ENCODE measurements at places on chromosomes 2 and 18.

- DNase-seq, result peak; percentile 29
These were observed 160.0 kb upstream of the TRIB2 start for GRCh38 chr2:12556762-12557161.

- no peak for DNase-seq
These were observed 21.8 kb downstream of the HSPD1 start for GRCh38 chr2:197477797-197478196.

- DNase-seq, result peak; percentile 54
These were observed 129.3 kb downstream of the GLI2 start for GRCh38 chr2:120864981-120865380.

GRCh38 chr2:134293719-134294537 lies 40.1 kb downstream of the MGAT5 start:
- no peak for DNase-seq

DNA sequence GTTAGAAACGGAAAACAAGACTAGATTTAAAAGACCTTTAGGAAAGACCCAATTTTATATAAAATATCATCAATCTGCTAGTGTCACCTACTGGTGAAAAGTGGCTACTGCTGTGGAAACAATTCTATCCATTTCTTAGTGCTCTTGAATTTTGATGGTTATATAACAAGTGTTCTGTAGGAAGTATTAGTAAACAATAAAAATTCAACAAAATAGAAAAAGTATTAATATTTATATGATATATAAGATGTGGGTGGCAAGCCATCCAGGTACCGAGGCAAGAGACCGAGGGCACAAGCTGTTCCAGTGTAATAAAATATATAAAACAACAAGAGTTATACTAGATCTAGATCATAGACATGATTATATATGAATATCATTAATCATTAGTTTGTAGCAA lies 6.2 kb upstream of the TMEM87B start:
- DNase-seq, result peak; percentile 47

GRCh38 chr2:216636551-216637450 lies 3.6 kb downstream of the IGFBP2 start:
- DNase-seq, result peak; percentile 55

DNA sequence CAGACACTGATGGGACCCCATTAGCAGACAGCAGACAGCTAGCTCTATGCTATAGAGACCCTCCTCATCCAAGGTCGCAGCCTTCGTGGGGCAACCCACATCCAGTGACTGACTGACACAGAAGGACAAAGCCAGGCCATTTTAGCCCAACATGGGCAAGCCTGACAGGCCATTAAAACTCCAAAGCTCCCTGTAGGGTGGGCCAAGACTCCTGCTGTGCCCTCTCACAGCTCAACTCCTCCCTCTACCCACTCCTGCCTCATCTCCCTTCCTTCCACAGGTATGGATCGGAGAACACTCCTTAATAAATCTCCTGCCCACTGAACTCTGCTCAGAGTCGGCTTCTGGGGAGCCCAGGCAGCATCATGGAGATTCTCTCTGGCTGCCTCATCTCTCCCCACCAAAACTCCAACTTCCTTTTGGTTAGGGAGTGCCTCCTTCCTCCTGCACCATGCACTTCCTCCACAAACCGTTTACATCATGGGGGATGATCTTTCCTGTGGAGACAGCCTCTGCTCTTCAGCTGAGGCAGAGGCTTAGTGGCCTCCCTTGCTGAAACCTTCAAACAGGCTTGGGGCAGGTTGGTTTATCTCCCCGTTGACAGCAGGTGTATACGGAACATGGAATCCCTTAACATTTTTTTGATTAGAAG lies 86.5 kb downstream of the ACTR3 start:
- DNase-seq, result no peak

- no peak for DNase-seq
These were observed 51.8 kb downstream of the LPIN2 start for GRCh38 chr18:2960983-2961696.

DNA sequence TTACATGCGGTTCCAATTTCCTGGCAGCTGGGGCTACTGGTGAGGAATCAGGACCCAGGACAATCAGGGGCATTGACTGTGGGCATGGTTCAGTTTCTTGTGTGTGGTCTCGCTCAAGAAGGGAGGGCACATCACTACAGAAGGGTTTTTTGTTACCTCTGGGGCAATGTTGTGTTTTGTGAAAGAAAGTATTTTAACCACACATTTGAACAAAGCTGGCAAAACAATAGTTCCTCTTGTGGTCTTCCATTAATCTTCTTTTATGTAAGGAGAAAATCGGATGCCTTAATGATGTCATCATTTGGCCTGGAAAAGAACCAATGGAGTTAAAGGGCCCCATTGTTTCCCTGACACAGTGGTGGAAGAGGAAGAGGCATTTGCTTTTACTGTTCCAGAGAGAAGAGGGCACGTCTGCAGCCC lies 197.4 kb downstream of the SH3BP4 start:
- no peak for DNase-seq

DNA sequence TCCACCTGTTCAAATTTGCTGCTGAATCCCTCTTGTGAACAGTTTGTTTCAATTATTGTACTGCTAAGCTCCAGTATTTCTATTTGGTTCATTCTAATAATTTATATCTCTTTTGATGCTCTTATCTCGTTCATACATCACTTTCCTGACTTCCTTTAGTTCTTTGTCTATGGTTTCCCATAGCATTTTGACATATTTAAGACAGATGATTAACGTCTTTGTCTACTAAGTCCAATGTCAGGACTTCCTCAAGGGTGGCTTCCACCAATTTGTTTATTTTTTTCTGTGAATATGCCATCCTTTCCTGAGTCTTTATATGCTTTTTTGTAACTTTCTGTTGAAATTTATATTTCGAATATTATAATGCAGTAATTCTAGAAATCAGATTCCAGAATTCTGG lies 9.6 kb downstream of the PIGN start:
- DNase-seq, result no peak

DNA sequence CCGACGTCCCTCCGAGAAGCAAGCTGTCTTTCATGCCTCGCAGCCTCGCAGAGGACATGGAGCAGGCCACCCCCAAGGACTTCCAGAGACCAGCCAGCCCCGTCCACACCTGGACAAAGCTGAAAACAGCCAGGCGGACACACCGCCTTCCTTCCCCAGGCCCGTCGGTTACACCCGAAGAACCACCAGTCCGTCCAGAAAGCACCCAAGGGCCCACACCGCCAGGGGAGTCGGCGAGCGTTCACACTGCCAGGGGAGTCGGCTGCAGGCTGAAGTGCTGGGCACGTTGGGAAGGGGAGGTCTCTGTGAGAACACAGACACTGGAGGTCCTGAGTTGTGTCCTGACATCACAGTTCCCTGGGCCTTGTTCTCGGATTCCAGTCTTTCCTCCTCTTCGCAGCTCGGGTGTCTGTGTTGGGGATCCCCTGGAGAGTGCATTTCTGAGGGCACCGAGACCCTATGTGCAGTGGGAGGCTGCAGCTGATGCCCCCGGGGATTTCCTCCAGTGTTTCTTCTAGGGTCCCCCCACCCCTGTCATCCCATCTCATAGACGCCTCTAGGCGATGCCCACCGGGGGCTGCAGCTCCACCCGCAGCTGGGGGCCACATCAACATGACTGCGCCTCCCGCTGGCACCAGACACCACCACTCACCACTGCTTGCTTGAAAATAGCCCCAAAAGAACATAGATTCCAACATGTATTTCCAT lies 344.4 kb upstream of the SALL3 start:
- no peak for DNase-seq

DNA sequence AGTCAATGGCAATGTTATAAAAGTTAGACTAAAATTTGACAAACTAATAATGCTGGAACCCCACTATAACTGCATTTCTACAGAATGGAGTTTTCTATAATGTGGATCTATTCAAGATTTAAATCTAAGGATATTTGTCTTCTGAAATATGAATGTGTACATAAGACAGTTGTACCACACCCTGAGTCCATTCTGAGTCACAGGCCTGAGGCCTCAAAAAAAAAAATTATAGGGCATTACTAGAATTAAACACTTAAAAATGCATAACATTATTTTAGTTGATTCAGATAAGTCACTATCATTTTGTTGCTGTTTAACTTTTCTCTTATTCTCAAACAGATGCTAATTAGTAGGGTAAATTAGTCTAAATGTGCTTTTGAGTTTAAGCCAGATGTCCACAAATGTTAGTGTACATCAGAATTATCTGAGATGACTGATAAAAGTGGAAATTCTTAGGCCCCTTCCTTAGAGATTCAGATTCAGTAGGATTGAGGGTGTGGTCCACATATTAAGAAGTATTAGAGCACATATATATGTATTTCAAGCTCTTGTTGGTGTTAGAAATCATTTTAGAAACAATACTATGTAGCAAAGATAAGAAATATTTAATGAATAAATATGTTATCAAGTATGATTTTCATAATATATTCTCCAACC lies 42.4 kb upstream of the COL5A2 start:
- no peak for DNase-seq
